ENCODE measurements at places on chromosomes 7 and 10.

DNA sequence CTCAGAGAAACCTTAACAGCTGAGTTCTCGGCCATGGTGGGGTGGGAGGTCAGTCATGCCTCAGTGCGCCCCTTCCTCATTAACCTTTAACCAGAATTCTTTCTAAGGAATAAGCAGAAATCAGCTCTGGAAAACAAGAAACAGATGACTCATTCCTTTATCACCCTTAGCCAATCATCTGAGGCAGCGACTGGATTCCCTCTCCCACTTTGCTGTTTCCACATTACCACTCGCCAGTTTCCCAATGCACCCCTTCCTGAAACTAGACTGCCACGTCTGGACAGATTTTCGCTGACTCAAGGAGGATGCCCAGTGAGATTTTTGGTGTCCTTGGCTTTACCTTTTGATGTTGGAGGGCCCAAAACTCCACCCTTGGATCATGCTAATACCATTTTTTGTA lies 223.8 kb downstream of the PLXDC2 start:
- DNase-seq: no peak

GRCh38 chr7:142790555-142790954 lies 19.8 kb downstream of the PRSS2 start:
- no peak for DNase-seq

DNA sequence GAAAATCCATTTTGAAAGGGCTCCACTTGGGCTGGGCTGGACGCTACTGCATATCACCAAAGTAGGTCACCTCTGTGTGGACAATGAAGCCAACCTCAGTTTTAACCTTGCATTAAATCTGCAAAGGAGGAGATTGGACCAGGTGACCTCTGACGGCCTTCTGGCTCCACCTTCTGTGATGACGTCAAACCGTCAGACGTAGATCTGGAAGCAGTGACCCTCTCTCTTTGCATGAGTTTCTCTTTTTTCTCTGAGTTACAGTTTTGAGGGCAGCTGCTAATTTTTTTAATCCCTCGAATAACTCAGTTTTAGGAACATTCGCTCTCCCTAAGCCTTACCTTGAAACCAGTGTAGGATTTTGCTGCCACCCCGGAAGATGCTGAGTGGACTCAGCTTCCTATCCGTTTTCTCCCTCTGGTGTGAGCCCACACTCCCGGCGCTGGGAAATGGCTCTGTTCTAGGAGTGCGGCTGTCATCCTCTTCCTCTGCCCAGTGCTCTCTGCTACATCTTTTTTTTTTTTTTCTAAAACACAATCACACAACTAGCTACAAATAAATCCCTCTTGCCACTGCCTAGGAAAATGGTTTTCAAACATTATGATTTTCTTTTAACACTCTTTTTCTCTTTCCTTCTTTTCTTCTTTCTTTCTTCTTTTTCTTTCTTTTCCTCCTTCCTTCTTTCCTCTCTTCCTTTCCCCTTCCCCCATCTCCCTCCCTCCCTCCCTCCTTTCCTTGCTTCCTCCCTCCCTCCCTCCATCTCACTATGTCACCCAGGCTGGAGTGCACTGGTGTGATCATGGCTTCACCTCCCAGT lies 27.7 kb upstream of the NMT2 start:
- DNase-seq: no peak

- no peak for DNase-seq
These were observed 413.9 kb upstream of the AUTS2 start for GRCh38 chr7:69184339-69184738.

DNA sequence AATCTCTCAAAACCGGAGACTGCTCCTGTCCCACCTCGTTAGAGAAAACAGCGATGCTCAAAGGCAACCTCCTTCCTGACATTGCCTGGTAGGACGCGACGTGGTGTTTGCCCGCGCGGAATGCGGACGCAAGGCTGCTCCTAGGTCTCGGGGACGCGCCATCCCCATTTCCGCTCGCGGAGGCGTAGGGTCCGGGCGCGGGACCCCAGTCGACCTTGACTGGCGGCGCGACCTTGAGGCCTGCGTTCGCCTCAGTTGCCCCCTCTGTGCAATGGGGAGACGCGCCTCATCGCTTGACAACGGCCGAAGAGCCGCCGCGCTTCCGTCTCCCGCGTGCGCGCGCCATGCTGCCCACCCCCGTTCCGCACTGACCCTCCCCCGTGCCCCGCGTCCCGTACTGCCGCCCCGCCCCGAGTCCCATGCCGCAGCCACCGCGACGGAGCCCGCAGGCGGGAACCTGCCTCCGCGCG lies 412 bp upstream of the PPIA start:
- DNase-seq: peak; percentile 60

DNA sequence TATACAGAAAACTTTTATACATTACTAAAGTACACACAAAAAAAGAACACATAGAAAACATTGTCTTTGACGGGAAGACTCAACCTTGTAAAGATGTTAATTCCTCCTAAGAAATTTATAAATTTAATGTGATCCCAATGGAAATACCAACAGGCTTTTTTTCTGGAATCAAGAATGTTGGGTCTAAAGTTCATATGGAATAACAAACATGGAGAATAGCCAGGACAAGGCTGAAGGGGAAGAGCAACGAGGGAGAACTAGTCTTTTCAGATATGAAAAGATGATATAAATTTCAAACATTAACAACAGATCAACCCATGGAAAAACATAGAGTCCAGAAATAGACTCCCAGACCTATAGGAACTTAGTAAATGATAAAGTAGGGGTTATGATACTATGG lies 19.8 kb downstream of the HIPK2 start:
- DNase-seq: no peak

All from KBM-7 (cell line).